ENCODE measurements at places on chromosomes 6 and 20.

DNA sequence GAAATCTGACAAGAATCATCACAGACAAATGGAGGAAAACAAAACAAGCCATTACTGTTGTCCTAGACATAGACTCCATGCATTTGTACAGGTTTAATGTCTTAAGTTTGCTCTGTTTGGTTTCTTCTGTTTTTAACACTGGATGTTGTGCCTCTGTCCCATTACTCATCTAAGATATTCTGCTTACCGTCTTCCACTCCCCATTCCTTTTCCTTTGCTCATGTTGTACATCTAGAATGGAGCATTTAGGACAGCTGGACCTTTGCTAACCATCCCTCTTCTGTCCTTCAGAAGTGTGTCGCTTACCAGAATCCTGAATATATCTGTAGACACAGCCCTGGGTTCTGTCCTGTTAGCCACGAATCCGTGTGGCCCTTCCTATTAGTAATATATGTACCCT is 35.2 kb downstream of the RAB22A start:
- no peak for DNase-seq

- DNase-seq = no peak
Measured at GRCh38 chr6:63799813-63800212, 164.2 kb downstream of the PHF3 start.

- DNase-seq = no peak
Measured at GRCh38 chr6:89087881-89088280, 7.3 kb downstream of the PNRC1 start.

DNA sequence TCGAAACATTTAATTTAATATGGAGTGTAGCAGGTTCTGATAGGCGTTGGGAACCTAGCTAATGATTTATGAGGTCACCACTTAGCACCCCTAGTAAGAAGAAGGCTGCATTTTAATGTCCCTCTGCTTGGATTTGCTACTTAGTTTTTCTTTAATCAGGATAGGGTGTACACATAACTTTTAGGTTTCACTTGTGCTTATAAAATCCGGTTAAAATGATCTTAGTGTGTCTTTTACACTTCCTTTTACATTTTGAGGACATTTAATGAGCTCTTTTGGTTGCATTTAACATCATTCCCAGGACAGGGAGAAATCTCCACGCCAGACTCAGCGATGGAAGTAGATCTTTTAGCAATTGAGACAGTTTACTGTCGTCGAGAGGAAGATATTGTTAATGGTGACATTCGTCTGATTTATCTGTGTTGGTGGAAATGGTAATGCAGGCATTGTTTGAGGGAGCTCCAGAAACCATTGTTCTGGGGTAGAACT is 5.6 kb downstream of the TFAP2A start:
- DNase-seq = no peak

- DNase-seq = no peak
Measured at GRCh38 chr6:27579973-27580372, 107.1 kb upstream of the ZNF184 start.

DNA sequence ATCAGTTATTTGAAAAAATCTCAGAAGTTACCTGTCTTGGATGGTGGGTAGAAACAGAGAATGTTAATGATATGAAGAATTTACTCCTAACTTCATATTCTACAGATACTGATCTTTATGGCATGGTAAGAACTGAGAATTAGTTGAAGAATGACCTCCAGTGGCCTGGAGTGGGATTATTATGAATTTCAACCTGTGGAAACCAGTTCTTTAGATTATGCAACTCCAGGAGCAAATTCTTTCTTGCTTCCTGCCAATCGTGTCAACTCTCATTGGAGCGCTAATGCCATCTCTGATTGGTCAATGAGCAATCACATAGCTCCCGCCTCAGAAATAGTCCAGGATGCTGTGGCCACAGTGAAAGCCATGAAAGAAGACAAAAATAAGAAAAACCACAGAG is 40.6 kb downstream of the LYRM2 start:
- DNase-seq = no peak

GRCh38 chr20:57898332-57898731 is 188.5 kb upstream of the PMEPA1 start:
- DNase-seq = no peak

GRCh38 chr6:143283887-143284645 is 166.4 kb downstream of the ADAT2 start:
- DNase-seq = no peak

DNA sequence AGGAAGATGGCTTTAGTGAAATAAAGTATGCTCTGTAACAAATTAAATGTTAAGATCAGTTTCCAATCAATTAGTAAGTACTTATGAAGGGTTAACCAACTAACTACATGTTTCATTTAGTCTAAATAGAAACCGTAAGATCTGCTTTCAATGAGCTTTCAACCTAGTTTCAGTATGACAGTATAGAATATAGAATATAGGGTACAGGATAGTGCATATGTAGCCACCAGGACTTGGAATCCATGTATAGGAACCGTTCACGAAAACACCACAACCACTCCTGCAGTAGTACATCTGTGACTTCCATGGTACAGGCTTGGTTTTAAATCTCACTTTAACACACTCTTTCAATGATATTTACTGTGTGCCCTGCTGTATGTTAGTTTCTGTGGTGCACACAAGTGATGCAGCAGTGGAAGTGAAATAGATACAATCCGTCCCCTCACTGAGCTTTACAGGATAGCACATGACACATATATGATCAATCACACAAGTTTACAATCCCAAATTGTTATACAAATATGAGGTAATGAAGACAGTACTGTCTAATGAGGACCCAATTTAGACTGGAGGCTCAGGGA is 479.7 kb upstream of the MARCKS start:
- DNase-seq = no peak

DNA sequence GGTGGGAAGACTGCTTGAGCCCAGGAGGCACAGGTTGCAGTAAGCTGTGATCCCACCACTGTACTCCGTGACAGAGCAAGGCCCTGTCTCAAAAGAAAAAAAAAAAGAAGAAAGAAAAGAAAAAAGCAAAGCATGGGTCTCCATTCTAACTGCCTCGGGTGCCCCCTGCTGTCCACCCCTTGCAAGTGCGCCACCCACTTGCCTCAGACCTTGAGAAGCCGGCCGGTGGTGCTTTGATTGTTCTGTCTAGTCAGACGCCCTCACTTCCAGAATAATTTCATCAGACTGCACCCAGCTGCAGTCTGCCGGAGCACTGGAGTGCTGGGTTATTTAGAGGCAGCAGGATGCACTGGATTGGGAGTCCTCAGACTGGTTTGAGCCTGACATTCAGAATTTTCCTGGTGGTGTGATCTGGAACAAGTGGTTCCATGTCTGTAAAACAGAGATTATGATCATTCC is 17.6 kb upstream of the TM9SF4 start:
- peak; percentile 76 for DNase-seq

DNA sequence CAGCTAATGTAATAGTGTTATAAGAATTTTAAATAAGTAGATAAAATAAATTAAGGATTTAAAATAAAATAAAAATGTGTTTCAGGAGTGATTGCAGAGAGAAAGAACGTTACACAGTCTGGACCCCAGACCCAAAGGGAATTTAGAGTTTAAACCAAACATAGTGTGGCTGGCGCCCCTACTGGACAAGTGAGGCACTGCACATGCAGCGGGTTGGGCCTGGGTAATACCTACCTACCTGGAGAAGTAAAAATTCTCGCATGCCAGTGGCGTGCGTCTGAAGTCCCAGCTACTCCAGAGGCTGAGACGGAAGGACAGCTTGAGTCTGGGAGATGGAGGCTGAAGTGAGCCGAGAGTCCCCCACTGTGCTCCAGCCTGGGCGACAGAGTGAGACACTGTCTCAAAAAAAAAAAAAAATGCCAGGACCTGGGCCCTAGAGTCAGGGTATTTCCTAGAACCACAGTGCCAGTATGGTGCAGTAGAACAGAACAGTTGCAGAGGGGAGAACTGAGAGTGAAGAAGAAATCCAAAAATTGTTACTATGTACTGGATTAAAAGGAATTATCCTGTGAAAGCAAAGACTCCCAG is 71.4 kb upstream of the TCF21 start:
- no peak for DNase-seq

DNA sequence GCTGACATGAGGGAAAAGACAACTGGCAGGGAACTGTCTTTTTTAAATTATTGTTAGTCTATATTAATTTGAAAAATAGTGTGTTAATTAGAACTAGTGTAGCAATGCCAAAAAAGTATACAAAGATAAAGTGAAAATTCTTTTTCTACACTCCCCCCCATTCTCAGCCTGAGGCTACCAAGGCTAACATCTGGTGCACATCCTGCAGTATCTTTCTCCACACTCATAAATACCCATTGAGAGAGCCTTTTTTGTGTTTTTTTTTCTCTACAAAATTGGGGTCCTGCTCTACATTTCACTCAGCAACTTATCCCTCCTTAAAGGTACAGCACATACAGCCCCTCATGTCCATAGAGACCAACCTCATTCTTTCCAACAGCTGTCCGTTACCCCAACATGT is 20.7 kb downstream of the PREX1 start:
- no peak for DNase-seq

GRCh38 chr6:157259443-157259842 is 63.9 kb downstream of the TMEM242 start:
- no peak for DNase-seq

DNA sequence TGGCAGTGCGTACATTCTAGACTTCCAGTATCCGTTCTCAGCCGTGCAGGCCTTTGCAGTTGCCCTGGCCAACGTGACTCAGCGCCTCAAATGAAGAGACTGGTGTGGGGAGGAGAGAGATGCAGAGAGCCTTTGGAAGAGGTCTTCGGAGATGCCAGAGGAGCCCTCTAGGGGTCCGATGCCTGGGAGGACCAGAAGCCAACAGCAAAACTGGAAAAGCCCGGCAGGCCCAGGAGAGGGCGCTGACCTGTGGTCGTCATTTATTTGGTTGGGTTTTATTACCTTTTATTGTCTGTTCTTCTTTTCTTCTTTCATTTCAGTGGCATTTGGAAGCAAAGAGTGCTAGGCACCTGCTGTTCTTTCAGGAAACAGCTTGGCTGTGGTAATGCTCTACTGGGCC is 53.3 kb upstream of the TMEM181 start:
- DNase-seq = peak; percentile 28

GRCh38 chr6:166006900-166007301 is 160.8 kb downstream of the TBXT start:
- no peak for DNase-seq

- DNase-seq = no peak
Measured at GRCh38 chr6:167892835-167893815, 66.4 kb downstream of the AFDN start.

DNA sequence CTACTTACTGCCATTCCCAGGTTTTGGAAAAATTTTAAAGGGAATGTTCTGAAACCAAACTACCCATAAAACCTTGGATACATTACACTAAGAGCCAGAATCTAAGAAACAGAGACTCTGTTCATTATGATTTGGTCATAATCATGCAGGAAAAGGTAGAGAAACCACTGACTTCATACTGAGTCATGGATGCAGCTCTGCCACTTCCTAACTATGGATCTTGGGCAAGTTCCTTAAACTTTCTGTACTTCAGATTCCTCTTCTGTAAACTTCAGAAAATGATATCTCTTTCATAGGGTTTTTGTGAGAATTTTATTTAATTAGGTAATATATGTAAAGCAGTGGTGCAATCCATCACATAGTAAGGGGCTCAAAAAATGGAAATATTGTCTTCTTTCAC is 20.0 kb downstream of the PLA2G7 start:
- no peak for DNase-seq

All from NCI-H1930 (cell line).